ENCODE measurements at places on chromosomes 2 and 18.

- DNase-seq, result no peak
Observed at GRCh38 chr2:30222636-30223360, 8.5 kb upstream of the LBH start.

DNA sequence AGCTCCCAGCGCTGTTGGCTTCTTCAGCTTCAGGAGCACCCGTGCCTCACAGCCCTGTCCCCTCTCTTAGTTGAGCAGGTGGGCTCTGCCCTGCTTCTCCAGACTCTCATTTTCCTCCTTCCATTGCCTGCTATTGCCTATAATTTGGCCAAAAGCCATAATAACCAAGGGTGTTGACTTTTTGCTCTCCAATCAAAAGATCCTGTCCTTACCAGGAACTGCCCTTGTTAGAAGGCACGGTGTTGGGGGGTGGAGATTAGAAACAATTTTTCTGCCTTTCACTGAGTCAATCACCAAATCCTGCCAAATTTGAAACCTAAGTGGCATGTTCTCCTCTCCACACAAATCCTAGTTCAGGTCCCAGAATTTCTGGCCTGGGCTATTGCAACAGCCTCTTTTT lies 16.7 kb upstream of the PDIA6 start:
- no peak for DNase-seq

DNA sequence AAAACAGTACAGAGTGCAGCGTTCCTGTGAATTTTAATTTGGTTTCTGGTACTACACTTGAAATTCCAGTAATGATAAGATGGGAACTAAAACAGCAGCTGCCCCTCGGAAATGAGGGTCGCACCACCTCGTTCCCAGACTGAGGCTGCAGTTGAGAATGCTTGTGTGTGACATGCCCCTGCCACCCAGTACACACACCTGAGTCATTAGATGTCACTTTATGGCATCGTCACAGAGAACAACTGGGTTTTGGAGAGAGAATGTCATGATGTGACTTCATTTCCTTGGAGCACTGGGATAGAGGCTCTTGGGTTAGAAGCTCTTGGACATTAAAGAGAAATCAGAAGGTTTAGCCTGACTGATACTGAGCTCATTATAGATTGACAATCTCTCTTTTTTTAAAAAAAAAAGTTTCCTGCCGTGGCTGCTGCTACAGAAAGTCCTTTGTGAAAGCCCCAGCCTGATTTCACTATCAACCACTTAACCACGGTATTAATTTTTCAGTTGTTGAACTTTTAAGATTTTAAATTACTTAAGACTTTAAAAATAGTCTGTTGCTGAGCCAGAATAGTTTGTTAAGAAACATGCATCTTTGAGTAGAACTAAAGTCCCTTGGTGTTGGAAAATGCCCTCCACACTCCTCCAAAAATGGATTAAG lies 24.5 kb downstream of the BCL2L11 start:
- DNase-seq, result no peak

DNA sequence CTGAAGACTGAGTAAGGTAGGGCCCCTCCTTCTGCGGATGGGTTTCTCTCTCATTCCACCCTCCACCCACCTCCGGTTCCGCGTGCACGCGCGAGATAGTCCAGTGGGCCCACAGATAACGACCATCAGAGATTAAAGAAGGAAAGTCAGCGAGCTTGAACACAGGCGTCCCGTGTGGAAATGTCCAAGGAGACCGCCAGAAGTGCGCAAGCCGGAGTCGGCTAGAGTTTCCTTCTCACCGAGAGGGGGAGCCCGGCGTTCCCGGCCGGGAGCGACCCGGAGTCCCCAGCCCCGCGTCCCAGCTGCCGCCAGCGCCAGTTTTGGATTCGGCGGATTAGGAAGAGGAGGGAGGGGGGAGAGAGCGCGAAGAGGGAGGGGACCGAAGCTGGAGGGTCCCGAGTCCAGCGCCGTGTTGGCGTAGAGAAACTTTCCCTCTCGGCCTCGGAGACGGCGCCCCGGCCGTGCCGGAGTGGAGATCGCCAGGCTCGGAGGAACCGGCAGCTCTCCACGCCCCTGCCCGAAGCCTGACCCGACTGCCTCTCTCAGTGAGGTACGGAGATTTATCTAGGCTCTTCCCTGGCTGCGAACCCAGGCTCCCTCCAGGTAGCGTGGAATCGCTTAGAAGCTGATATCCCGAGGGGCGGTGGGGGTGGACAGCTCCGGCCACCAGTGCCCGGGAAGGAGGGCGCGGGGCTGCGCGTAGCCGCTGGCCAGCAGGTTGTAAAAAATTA lies at the start of gene GULP1:
Gene GULP1 (plus strand): TSS at position 258 of the 731 bp plus-strand sequence. CDS start 185,829 bp downstream, outside the sequence.
- DNase-seq, result peak; percentile 55

DNA sequence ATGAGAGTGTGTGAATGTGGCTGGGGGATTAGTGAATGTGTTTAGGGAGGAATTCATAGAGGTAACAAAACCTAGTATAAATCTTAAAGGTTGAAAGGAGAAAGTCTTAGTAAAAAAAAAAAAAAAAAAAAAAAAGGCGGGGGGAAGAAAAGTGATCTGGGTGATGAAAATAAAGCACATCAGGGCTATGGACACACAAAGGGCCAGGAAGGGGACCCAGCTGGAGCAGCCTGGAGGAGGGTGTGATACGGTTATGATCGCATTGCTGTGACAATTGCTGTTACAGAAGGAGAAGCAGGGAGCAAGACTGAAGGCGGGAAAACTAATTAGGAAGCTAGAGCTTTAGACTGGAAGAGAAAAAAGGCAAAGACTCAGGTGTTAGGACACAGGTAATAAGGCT lies 85.4 kb downstream of the DLGAP1 start:
- no peak for DNase-seq

GRCh38 chr18:48990481-48991318 lies 39.9 kb upstream of the SMAD7 start:
- peak; percentile 28 for DNase-seq

GRCh38 chr2:149049142-149049541 lies 10.6 kb downstream of the LYPD6B start:
- DNase-seq, result no peak

DNA sequence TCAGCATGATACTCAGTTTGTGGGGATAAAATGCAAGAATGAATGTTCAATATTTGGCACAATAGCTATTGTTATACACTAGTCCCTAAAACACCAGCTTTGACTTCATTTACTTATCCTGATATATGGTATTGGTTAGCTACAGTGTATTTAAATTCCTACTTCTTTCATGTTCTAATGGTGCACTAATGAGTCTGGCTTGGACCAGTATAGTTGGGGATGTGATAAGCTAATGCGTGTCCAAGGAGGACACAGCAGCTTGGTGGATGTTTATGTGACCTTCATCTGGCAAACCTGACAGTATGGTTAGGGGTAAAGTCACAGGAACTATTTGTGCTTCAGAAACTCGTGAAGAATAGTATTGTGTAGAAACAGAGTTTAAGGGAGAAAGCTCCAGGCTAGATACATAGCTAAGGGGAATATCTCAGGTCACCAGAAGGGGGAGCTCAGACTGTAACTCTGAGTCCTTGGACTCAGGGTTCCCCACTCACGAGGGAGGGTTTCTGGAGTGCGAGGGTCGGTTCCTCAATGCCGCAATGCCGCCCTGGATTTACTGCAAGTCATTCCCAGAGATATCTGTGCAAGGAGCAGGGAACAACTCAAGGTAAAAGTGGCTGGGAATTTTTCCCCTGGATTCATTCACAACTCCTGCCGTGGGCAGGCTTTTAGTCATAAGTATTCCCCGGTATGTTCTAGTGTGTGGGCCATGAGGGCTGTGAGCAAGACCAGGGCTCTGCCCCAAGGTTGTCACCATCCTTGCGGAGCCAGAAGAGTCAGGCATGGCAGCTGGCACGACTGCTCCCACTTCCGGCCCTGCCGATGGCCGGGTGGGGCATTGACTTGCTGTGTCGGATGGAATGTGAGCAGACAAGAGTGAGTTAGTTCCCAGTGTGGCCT lies 14.5 kb downstream of the IL1R2 start:
- peak; percentile 61 for DNase-seq

DNA sequence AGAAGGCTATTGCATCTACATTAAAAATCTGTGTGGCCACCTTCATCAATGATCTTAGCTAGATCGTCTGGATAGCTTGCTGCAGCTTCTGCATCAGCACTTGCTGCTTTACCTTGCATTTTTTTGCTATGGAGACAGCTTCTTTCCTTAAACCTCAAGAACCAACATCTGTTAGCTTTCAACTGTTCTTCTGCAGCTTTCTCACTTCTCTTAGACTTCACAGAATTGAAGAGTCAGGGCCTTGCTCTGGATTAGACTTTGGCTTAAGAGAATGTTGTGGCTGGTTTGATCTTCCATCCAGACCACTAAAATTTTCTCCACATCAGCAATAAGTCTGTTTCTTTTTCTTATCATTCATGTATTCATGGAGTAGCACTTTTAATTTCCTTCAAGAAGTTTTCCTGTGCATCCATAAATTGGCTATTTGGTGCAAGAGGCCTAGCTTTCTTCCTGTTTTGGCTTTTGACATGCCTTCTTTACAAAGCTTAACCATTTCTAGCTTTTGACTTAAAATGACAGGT lies 54.4 kb upstream of the MAP4K4 start:
- DNase-seq, result no peak

DNA sequence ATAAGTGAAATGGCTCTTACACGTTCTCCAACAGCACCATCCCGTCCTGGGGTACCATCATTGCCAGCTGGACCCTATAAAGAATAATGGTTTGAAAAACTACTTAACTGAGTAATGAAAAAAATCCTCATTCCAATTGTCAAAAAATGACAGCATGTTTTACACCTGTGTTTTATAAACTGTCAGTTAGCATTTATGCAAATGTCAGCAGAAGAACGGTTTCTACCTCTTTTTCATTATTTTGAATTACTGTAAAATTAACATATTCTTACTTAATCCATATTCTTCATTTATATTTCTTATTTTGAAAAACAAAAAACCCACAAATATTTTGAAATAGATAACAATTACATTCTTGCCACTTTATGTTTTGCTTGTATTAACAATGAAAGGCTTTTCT lies 74.0 kb downstream of the COL3A1 start:
- DNase-seq, result no peak

GRCh38 chr2:66521291-66521922 lies 86.5 kb downstream of the MEIS1 start:
- DNase-seq, result no peak

DNA sequence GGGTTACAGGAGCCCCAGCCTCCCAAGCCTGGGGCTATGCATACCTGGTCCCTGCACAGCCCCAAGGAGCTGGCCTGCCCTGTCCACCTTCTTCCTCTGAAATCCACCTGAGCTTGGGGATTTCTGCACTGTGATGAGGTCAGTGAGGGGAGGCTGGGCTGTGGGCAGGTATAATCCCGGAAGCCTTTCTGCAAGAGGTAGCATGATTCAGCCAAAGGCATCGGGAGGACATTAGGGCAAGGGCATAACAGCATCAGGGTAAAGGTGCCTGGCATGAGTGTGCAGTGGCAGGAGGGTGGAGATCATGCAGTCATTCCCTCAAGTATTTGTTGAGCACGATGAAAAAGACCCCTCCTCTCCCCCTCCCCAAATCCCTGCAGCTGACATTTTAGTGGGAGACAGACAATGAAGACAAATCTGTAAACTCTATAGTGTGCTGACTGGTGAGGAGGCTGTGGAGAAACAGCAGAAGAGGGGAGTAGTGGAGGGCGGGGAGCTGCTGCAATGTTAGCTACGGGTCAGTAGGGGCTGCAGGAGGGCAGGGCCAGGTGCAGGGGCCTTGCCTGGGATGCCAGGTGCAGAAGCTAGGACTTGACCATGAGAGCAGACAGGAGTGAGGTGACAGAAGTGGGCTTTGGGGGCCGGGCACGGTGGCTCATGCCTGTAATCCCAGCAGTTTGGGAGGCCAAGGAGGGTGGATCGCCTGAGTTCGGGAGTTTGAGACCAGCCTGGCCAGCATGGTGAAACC lies 18.7 kb downstream of the ZFP36L2 start:
- no peak for DNase-seq

GRCh38 chr2:149084924-149085795 lies 46.7 kb downstream of the LYPD6B start:
- DNase-seq, result no peak
